Endothelial cell of umbilical vein (primary cell): ENCODE measurements at places on chromosomes 3 and 15. TPM values are rescaled to one million over a fixed set of nuclear protein-coding genes. Genes with fewer than 3 reads are reported as not detected.
A peak's percentile ranks its signal among the peaks of the same experiment; 100 is the strongest.

DNA sequence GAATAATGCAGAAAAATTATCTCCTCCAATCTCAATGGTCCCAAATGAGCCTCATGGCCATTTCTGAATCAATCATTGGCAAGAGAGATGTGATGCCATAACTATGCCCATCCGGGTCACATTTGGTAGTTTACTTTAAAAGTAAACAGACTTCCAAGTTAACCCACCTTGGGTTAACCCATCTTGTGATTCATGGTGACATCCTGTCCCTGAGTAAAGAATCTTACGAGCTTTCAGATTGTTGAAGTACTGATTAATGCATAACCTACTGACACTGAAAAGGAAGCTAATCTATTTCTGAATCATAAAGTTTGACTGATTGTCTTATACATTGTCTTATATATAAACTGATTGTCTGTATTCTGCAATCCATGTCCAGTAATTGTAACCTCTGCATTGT lies 467.2 kb upstream of the AGTR1 start:
- no peak for DNase-seq

DNA sequence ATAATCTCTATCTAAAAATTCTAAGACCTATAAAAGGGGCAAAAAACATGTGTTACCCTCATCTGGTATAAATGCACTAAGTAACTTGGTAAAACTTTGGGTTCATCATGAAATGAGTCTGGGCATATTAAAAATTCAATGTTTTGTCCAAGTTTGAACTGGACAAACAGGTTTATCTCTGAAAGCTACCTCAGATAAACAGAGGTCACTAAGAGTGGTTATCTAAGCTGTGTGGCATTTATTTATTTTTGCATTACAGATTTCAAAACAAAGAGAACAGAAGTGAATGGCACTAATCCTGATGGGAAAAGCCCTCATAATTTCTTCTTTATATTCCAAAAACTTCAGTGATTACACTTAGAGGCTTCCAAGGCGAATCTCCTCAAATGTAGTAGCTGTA lies 235.2 kb downstream of the RORA start:
- no peak for DNase-seq

GRCh38 chr3:64759811-64760210 lies 72.0 kb upstream of the ADAMTS9 start:
- no peak for DNase-seq

DNA sequence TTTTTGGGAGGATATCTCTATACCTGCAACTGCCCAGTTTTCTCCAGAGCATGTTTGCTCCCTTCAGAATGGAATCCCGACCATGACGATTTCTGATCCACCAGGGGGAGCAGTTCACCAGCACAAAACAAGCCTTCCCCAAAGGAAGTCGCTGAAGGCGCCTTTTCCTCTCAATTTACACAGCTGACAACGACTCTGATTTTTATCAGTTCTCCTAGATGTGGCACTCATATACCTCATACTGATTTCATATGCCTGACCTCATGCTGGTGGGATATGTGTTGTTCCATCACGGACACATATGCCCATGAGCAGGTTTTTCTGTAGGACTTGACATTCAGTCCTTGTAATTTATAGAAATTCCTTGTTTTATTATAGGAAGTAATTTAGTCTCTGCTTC lies 1028.2 kb downstream of the MCTP2 start:
- DNase-seq: peak; percentile 92

The KLHL40 gene
- not detected in 2 replicates for polyA plus RNA-seq

- DNase-seq: peak; percentile 8
These were observed 189.5 kb downstream of the WDR72 start for GRCh38 chr15:53569751-53570480.
